ENCODE measurements at places on chromosomes 1 and 21.

DNA sequence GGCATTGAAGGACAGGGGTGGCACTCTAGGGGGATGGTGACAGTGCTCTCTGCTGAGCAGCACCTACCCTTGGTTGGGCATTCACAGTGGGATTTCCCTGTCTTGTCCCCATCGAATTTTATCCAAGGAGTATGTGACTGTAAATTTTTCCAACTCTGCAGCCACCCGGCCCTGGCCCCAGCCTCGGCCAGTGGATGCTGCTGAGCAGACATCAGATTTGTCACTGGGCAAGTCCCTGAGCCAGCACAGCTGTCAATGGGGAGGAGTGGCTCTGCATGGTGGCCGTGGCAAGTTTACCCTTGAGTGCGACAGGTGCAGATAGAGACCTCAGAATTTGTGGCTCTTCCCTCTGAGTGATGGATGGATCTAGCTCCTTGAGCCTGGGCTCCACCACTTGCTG is 240.2 kb upstream of the CSF3R start:
- no peak for DNase-seq

GRCh38 chr1:245056913-245057312 is 97.9 kb upstream of the KIF26B start:
- no peak for DNase-seq

DNA sequence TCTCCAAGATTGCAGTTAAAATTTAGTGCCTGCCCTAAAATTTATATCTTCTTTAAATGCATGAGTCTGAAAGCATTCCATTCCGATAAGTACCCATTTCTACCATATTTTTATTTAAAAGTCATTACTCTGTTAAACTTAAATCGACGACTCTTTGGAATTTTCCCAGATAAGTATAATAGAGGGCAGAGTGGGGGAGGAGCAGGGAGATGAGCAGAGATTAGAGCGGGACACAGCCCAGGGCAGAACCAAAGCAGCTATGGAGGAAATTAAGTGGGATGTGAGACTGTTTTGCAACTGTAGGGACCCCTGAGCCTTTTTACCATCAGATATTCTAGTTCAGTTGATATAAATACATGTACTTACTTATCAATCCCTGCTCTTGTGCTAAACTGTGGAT is 257.9 kb downstream of the FGGY start:
- no peak for DNase-seq

DNA sequence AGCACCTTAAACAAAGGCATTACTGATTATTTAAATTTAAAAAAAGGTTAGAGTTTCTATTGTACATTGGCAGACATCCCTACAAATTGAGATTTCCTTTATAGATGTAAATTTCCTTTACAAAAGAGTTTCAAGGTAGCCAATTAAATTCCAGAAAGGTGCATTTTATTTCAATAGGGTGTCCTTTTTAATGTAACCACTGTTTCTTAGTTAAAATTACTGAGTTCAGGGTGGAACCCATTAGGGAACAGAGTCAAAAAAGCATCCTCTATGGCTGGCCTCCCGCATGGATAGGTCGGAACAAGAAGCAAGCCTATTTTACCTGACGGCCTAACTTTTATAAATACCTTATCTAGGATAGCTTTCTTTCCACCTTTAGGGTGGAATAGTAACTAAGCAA is 24.4 kb downstream of the TCP10L start:
- no peak for DNase-seq

GRCh38 chr1:22710701-22711049 is at the start of gene EPHB2:
TSS of gene EPHB2 (plus strand) at chr1:22710839. CDS start at chr1:22710983, 144 bp downstream.
- no peak for DNase-seq

Data from activated T-helper 1 cell treated with Interleukin-2 at 50 U/mL for 16 hours (primary cell).